Stimulated activated CD4-positive, alpha-beta T cell treated with anti-CD3 and anti-CD28 coated beads, Interleukin-4, amount 100 ng/mL, for 1 hour (primary cell): ENCODE measurements at places on chromosomes 4 and X.

DNA sequence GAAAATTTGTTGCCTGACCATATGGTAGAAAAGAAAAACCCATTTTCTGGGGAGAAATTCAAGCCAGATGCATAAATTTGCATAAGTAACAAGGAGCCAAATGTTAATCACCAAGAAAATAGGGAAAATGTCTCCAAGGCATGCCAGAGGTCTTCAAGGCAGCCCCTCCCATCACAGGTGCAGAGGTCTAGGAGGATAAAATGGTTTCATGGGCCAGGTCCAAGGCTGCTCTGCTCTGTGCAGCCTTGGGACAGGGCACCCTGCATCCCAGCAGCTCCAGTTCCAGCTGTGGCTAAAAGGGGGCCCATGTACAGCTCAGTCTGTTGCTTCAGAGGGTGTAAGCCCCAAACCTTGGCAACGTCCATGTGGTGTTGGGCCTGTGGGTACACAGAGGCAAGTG, 200.0 kb downstream of the LARP7 start:
- DNase-seq: no peak

- DNase-seq: no peak
These were observed 213.0 kb downstream of the NKX6-1 start for GRCh38 chr4:84286048-84286447.

DNA sequence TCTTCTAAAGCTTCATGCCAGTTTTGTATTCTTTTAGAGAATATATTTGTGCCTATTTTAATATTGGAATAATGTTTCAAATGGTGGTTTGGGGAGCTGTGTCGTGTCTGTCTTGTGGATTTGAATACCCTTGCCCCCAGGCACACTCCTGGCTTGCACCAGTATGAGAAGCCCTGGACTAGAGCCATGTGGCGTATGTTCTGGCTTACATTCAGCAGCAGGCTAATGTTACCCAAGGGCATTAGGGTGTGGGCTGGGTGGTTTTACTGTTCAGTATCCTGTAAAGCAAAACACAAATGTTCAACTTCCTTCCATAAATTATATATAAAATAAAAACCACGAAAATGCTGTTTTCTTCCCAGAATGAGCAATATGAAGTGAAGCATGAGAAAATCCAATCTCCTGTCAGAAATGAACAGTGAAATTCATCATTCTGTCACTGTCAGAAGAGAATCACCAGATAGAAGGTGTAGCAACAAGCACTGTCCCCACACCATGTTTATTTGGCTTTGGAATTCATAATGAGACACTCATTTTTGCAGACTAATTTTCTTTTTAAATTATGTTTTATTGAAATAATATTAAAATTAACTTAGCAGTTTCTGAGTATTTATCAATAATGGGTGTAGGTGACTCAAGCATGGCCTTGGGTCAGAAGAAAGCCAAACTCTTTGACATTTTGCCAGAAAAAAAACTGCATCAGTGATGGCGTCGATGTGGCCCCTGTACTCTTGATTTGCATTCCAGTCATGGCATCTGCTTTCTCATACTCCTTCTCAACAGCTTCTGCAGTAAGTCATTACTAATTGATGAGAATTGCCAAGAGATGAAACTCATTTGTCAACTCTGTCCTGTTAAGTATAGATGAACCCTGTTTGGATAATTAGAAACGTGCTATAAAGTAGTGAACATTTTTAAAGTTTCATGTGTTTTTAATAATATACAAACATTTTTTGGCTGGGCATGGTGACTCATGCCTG, 43.8 kb downstream of the WWC2 start:
- DNase-seq: no peak

DNA sequence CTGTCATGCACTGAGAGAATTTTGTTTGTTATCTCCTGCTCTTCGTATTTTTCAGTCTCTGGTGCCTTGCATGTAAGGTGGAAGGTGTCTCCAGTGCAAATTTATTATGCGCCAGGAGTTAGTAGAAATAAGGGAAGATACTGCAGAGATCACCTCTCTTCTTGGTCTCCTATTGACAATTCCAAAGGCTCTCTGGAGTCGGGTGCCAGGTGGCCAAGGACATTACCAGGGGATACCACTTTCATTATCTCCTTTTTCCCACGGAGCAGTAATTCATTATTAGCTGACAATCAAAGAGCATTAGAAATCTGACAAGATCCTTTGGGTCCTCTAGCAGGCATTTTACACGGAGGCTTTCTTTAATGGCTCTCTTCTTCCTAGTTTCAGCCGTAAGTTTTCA, 26.0 kb downstream of the ADD1 start:
- DNase-seq: no peak

DNA sequence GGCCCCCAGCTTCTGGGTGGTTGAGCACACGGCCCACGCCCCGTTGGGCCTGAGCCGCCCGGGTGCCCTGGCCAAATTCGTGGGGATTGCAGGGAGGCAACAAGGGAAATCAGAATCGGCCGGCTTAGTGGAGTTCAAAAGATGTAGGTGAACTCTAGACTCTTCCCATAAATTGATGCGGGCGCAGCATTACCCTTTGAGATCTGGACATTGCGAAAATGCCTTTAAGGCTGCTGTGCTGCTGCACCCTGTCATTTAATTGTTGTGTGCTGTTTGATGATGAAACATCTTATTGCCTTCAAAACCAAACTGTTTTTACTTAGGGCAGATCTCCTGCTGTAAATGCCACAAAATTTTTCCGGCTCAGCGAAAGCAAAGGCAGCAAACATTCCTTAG, 409 bp upstream of the MPP1 start:
- no peak for DNase-seq
